ENCODE measurements at places on chromosomes 4 and X.

DNA sequence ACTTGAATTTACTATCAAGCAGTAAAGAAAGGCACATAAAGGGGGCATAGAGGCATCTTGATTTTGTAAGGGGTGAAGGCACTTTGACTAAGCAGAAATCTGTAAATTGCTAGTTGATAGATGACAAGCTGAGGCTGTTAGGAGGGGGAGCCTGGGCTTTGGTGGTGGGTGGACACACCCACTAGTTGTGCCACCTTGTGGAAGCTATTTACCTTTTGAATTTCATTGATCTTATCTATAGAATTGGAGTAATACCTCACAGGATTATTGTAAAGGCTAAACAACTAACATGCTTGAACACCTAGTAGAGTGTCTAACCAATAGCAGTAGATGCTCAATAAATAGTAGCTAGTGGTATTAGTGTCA, 142.8 kb upstream of the KCNIP4 start:
- DNase-seq: no peak

DNA sequence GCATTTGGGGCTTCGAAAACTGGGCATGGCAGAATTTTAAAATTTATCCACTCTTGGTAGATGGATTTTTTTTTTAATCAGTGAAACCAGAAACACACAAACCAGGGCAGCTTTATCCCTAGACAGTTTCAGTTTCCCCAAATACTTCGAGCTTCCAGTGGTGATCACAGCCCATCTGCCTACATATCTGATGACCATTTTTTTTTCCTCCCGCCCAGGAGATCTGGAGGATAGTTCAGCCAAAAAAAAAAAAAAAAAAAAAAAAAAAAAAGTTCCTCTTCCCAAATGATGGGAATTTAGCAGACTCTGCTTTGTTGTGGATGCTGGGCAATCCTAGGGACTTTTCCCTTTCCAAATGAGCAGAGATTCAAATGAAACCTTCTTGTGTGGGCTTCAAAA, 1.0 kb upstream of the TBC1D9 start:
- no peak for DNase-seq

GRCh38 chrX:98357146-98357545, 1473.4 kb downstream of the RPA4 start:
- no peak for DNase-seq

DNA sequence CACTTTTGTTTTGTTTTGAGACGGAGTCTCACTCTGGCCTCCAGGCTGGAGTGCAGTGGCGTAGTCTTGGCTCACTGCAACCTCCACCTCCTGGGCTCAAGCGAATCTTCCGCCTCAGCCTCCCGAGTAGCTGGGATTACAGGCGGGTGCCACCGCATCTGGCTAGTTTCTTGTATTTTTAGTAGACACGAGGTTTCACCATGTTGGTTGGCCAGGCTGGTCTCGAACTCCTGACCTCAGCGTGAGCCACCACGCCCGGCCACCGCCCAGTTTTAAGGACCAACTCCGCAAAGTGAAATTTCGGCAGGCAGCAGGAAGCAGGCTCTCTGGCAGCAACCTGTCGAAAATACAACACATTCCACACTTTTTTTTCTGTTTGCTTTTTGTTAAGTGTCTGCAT, 13.4 kb downstream of the DHRSX start:
- no peak for DNase-seq

All from cerebellar cortex (tissue), 1 donor.